ENCODE measurements at places on chromosomes 6 and 20. TPM values are rescaled to one million over a fixed set of nuclear protein-coding genes. Genes with fewer than 3 reads are reported as not detected.

- DNase-seq: no peak
Observed at GRCh38 chr20:48766961-48767960, 60.5 kb downstream of the PREX1 start.

DNA sequence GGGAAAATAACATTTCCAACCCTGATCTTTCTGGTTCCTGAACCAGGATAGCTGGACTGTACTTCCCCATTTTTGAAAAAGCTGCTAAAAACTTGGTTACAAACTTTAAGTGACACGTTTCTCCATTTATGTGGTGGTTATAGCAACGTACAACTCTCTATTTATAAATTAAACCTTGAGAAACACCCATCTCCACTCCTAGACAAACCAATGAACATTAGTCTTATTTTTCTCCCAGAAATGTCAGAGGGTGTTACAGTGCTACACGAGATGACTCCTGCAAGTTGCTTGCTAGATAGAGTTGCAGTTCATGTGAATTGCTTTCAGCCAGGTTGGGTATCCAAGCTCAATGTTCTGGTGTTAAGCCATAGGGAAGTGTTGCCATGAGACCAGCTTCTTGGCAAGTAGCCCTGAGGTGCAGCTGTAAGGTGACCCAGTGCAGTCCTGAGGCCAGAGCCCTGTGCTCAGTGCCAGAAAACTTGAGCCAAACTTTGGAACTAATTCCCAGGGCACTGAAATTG, 51.3 kb upstream of the REV3L start:
- no peak for DNase-seq

DNA sequence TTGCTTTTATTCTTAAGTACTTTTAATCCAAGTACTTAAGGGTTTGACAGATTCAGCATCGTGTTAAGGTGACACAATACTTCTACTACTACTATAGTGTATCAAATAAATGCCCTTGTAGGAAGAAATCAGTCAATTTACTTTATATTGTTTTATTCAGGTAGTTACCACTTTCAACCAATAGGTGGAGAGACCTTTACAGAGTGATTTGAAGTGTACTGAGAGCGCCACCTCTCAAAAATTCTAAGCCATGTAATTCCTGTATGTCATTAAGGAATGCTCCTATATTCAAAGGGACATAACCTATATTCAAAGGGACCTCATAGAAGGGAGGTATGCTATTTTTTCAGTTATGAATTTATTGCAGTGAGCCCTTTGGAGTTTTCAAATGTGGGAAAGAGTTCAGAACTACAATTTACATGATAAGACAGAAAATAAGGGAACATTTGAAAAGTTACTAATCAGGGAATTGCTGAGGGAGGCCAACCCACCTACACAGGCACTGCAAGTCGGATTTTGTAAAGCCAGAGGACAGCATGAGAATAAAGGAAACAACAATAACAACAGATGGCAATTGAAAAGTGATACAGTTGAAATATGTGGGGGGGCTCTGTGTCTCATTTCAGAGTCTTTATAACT, 955.6 kb downstream of the TBC1D32 start:
- DNase-seq: no peak

DNA sequence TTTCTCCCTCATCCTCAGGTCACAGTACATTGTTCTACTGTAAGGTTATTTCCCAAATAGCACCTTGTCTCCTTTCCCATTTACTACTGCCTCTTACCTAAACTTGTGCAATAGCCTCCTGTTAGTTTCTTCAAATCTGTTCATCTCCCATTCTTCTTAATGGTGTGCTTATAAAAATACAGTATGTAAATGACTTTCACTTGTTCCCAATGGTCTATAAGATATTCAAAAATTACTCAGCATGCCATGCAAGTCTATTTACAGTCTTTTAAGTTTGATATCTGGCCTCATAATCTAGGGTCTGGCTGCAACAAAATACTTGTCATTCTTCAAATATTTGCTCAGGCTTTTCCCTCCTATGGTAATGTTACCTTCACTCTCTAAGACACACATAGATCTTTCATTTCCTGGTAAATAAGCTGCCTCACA, 31.5 kb upstream of the RHAG start:
- no peak for DNase-seq

DNA sequence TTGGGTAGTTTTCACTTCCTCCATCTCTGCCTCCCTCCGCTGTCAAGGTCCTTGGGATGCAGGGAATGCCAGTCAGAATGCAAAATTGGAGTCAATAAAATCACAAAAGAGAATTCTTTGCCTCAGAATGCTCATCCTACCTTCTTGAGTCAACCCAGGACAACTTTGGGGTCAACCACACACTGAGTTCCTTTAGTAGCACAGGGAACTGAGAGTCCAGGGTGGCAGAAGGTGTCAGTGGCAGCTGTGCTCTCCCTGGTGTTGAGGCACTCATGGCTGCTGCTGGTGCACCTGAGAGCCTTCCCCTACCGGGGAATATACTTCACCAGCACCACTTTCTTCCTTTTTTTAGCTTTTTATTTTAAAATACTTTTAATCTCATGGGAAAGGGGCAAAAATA, 829 bp upstream of the NOTCH4 start:
- DNase-seq: no peak

DNA sequence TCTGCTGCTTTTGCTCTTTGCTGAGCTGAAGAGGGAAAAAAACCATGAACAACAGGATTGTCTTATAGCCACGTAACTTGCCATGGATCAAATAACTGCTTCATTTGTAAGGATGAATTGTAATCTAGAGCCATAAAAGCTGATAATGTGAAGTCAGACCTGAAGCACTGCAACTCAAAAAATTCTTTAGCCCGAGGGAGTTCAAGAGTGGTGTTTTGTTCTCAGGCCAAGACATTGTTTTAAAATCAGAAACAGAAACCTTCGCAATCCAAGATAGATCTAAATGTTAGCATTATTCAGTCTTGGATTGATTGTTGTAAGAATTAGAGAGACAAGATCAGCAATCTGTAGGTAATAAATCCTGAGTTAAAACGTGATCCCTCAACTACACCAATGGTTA, at the start of gene TRAPPC3L:
TSS of gene TRAPPC3L (minus strand) at position 34 of the 400 bp plus-strand sequence. CDS start 170 bp downstream, outside the sequence.
- DNase-seq: no peak

The KIF25 gene
- polyA plus RNA-seq: 0.73 TPM

The EYA4 gene
- polyA plus RNA-seq: 23.4 TPM

The RAET1E gene
- polyA plus RNA-seq: 0.82 TPM

All from forelimb muscle (tissue), 1 donor.